ENCODE measurements at places on chromosomes 7 and 10.

DNA sequence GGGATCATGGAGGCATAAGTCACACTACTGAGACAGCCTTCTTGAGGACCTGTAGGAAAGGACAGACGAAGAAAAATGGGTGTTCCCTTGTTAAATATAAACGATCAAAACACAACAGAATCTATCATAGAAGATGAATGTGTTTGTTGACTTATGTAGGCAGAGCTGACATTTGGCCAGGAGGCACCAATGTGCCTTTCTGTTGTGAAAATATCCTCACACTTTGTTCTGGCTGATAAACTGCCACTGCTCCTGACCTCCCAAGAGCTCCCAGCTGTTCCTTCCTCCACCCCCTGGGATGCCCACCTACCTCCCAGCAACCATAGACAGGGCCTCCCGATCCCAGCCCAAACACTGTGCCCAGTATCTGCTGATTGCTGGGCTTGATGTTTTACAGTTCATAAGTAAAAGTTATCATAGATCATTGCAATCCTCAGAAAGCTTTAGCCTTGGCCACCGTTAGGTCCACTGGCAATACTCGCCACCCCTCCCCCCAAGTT lies 116.6 kb downstream of the CTTNBP2 start:
- ATAC-seq = no peak

DNA sequence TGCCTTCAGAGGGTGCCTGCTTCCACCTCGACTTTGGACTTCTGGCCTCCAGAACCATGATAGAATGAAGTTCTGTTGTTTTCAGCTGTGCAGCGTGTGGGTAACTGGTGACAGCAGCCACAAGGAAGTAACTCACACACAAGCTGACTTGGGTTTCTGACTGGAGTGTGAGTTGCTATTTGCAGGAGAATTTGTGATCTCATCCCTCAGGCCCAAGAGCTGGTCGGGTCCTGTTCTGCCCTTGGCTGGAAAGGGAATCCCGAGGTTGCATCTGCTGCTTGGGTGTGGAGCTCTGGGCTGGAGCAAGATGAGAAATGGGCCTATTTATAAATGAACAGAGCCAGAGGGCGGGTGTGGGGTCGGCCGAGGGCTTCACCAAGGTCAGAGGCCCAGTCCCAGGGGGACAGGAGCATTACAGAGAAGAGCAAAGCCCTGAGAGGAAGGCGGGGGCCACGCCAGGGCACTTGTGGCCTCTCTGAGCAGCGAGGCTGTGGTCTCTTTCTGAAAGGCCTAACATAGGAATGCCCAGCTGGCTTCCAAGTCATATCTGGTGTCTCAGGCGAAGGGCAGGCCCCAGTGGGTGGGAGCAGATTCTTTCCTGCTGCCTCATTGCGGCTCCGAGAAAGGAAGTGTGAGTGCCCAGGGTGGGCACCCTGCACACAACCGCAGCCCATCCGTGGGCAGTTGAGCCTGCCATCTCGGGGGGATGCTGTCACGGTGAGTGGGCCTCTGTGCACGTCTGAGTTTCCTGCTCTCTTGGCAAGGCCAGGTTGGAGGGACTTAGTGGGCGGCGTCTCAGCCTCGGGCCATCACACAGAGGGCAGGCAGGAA lies 26.5 kb upstream of the C10orf71 start:
- ATAC-seq = peak; percentile 32

DNA sequence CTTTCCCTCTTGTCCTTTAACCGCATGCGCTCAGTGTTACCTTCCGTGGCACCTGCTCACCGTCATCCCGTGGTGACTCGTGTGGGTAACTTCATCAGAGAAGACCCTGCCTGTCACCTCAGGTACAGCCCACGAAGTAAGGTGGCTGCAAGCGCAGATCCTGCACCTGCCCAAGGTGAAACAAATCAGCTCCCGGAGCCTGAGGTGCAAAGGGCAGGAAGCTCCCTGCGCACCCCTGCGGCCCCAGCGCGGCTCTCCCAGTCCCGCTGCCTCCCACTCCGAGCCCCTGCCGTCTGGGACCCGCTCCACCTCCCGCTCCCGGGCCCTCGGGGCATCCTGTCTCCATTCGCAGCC lies 110.9 kb upstream of the LANCL2 start:
- no peak for ATAC-seq

GRCh38 chr10:58653139-58653538 lies 140.5 kb downstream of the BICC1 start:
- ATAC-seq = no peak

DNA sequence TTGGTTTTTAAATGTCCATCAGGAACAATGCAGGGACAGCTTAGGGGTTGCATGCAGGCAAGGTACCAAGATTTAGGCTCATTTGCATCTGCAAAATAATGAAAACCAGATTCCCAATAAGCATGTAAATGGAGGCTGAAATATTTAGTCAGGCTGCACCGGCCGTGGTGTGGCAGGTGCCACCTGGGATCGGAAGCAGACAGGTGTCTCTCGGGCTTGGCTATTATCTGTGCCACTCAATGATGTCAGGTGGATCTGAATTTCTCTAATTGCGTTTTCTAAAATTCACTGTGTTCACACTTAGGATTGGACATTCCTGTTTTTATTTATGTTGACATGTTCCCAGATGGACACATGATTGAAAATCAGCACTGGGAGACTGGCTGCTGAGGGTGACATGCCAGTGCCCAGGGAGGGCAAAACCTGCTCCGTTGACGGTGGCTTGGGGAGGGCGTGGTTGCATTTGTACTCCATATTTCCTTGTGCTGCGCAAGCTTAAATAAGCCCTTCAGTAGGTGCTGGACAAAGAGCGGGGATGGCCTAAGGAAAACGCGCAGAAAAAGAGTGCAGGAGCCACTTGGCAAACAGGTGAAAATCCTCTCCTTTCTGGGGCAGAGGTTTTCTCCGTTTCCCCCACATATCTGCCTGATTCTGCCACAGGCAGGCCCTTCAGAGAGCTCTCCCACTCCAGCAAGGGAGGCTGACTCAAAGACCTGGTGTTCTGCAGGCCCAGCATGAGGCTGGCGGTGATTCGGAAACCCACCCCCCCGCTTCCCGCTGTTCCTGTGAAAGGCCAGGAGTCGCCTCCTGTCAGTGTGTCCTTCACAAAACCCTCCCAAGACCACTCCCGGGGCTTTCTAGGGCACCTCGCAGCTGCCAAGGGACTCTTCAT lies 142.5 kb downstream of the WDR37 start:
- no peak for ATAC-seq

- no peak for ATAC-seq
Measured at GRCh38 chr10:16816171-16816570, 1.1 kb downstream of the RSU1 start.

DNA sequence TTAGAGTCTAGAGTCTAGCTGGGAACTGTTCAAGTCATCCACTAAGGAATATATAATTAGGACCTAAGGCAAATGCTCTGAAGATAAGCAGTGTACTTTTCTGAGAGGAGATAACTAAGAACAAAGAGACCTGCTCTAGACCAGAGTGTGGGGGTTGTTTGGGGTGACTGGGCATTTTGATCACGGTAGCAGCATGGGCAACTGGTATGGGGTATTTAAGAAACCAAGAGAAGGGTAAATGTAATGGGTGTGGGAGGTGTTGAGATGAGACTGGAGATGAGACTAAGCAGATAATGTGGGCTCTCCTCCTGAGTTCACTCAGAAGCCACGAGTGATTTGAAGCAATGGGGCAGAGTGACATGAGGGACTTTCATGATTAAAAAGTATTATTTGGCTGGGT lies 1082.9 kb downstream of the GATA3 start:
- ATAC-seq = no peak

DNA sequence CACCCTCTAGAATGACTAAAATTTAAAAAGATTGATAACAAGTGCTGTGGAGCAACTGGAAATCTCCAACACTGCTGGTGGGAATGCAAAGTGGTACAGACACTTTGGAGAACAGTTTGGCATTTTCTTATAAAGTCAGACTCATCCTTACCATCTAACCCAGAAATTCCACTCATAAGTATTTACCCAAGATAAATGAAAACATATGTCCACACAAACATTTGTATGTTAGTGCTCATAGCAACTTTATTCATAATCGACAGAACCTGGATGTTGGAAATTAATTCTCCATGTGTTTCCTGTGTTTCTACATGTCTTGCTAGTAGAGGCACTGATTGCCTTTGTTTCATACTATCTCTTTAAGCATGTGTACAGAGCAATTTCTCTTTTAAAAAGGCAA lies 282.4 kb downstream of the AHR start:
- no peak for ATAC-seq

DNA sequence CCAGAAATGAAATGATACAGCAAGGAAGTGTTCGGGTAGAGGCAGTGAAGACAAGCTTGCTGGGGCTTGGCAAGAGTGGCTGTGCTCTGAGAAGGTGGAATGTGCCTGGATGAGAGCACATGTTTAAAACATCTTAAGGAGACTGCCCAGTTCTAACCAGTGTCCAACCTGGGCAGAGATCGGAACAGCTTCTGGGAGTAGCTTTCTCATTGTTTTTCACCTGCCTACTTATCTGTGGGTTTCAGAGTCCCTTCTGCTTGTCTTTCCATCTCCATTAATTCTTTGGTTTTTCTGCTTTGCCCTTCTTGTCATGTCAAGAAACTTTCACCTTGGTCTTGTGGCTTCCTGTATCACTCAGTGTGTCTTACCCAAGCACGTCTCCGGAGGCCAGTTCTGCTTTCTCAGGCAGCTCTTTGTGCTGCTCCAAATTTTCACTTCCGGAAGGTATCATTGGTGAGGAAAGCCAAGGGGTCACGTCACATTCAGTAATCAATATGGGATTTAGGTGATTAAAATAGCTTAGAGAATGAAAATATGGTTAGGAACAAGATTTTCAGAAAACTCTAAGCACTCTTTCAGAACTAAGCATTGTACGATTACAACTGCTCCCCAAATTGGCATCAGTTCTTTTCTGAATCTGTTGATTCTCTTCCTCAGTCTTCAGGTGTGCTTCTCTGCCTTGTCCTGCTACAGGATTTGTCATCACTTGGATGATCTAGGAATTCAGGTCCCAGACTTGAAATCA lies 5.5 kb upstream of the LAMB4 start:
- ATAC-seq = peak; percentile 91

DNA sequence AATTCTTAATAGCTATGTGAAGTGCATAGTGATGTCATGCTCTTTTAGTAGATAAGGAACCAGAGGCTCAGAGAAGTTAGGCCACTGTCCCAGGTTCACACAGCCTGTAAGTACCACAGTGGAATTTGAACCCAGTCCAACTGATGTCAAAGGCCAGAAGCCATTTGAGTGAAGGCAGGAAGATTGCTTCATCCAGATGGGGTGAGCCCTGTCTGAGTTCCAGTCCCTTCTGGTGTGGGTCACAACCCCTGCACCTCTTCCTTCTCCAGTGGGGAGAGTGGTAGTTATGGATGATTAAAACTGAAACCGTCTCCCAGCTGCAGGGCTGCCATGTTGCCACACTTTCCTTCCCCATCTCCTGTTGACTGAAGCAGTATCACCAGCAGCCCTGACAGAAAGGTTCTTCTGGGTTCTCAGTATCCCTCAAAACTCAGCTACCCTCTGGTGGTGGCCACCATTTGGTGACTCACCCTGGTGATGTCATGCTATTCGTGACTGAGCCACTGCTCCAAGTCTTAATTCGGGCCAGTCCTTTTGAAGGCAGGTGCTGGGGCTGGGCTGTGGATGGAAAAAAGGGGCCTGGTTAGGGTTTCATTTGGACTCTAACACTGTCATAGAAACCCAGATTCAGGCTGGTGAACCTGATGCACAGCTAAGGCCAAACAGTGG lies 1.5 kb upstream of the C10orf95 start:
- peak; percentile 79 for ATAC-seq

DNA sequence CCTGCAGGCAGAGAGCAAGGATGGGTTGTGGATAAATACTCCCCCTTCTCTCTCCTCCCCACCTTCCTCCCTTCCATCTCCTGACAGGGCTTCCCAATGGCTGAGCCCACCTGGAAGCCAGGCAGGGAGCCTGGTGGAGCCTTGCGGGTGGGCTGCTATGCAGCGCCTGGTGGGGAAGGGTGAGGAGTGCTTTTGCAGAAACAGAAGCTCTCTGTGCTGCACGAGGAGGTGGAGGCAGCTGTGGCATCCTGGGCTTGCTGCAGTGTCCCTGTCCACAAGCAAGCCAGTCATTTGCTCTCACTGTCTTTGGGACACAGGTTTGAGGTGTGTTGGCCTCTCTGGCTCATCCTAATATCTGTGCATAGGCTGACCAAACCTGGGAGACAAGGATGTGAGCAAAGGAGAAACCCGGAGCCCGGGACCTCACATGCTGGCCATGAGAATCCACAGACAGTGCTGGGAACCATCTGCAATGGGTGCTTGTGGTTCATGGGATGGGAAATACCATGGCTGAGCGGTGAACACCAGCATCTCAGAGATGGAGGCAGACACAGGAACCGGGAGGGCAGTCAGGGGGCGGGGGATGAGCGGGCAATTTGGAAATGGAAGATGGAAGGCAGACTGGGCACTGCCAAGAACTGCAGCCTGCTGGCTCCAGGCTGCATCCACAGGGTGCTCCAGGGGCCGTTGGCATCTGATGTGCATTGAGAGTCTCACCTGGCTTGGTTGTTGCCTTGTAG lies 364.2 kb downstream of the GLRX3 start:
- no peak for ATAC-seq

DNA sequence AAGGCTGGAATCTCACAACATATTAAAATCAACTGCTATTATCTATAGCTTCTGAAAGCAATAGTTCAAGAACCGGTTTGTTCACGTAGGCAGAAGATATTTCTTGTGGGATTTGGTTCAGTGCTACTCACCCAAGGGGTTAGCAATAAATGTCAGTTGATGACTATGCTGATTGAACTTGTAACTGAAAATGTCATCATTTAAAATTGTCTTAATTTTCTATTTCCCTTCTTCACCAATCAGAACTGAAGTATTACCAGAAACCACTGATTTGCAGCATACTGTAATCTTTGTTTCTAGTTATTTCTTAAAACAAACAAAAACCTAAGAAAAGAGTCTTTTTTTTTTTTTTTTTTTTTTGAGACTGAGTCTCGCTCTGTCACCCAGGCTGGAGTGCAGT lies 46.1 kb downstream of the CPEB3 start:
- ATAC-seq = peak; percentile 50

DNA sequence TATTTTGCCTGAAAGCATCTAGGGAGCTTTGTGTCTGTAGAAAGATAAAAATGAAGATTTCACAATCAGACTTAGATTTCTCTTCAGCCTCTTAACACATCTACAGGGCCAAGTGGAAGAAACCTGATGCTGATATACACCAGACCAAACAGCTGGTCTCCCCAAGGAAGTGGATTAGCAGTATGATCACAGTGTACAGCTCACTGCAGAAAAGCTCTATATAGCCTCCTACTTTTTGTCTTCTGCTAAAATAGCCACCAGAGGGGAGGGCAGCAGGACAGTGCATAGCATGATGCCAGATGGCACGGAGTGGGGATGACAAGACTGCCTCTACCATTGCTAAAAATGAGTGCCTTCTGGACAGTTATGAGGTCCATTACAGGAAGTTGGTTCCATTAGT lies 16.0 kb downstream of the FAM13C start:
- no peak for ATAC-seq

- peak; percentile 65 for ATAC-seq
Measured at GRCh38 chr7:64946772-64947171, 43.7 kb downstream of the ZNF273 start.
